Ovary (tissue), 10 donors: ENCODE measurements at places on chromosomes 6 and 20.

DNA sequence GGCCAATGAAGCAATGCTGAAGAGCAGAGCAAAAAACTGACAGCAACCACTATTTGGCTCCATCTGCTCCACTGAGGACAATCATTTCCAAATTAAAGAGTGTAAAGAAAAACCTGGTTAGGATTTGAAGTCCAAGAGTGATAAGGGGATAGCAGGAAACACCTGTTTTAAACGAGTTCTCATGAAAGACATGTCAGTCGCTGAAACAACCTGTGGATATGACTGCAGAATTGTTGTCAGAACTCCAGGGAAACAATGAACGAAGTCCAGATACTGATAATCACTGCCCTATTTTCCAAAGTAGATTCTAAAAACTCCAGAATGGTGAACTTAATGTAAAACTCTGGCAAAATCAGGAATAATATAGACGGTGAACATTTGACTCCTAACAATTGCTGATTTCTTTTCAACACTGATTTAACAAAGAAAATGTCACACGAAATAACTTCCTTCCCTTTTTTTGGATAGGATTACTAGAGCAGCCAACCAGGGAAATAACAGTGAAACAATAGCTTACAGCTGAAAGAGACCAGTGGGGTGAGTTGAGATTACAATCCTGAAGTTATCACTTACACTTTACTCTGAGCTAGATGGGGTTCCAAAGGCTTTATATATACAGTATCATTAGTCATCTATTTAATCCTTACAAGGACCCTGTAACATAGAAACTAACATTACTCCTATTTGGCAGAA lies 83.7 kb downstream of the ELOVL5 start:
- no peak for DNase-seq

DNA sequence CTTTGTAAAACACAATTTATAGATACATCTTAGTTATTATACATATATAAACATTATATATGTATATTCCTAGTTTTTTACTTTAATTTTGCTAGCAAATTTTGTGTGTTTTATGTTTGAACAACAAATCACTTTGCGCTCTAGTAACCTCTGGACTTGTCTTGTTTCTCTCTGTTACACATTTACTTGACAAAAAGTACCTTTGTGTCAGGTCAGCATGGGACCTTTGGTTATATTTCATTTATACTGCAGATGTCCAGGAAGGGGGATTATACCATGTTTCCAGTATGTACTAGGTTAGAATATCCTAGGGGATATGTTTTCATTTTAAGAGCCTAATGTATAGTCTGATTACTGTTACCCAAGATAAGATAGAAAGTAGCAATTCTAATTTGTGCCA lies 28.5 kb upstream of the ELOVL5 start:
- no peak for DNase-seq

DNA sequence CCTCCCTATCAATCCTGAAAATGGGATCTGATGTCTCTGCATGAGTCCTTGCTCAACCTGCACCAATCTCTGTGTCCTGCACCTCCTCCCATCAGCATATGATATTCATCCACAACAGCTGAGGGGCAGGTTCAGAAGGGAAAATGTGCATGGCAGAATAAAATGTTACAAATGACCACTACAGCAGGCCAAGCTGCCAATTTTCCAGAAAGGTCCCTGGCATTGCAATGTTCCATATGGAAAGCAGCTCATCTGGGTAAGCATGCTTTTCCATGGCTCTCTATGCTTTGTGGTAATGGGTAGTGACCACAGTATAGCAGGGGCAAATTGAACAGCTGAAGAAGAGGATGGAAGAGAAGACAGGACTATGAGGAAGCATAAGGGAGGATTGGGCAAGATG lies 841.2 kb upstream of the FLRT3 start:
- DNase-seq: no peak

- DNase-seq: no peak
These were observed 177.6 kb downstream of the THBS2 start for GRCh38 chr6:169075915-169076654.

GRCh38 chr20:53355790-53356189 lies 237.8 kb downstream of the ZNF217 start:
- DNase-seq: no peak
